ENCODE measurements at places on chromosomes 6 and 20. TPM values are rescaled to one million over a fixed set of nuclear protein-coding genes. Genes with fewer than 3 reads are reported as not detected.
A peak's percentile ranks its signal among the peaks of the same experiment; 100 is the strongest.

DNA sequence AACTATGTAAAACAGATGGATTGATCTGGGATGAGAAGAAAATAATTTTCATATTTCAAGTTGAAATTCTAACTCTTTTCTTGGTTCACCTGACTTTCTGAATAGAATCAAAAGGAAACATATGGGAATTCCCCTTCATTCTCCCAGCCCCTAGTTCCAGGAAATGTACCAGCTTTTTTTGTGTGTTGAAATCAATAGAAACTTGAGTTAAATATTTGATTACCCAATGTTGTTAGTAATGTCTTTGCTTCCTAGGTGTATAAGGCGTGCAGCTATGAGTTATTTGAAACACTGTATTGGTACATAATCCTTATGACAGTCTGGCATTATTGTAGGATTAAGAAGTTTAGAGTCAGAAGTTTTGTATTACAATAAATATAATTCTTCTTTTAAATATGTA, 21.5 kb downstream of the VNN2 start:
- no peak for DNase-seq

- no peak for DNase-seq
Observed at GRCh38 chr6:439641-440167, 48.2 kb downstream of the IRF4 start.

Gene TAP2
- total RNA-seq = 17.3 TPM

Gene AFG1L
- total RNA-seq = 22.5 TPM

- no peak for DNase-seq
Observed at GRCh38 chr6:170444056-170444591, 109.0 kb downstream of the PSMB1 start.

DNA sequence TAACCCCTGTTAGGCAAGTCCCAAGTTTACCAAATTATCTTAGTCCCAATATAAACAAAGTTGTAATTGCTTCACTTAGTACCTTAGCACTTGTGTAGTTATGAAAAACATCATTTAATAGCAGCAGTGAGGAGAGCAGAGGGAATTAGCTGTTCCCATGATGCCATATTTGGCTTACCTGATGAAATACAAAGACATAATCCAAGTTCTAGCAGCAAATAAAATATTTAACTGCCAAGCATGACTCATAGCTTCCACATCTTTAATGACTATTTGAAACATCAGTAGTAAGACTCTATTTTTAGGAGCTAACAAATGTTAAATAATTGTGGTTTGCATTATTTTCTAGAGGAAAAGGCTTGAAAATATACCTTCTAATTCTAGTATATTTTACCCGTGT, 94.0 kb upstream of the MCHR2 start:
- DNase-seq = no peak

DNA sequence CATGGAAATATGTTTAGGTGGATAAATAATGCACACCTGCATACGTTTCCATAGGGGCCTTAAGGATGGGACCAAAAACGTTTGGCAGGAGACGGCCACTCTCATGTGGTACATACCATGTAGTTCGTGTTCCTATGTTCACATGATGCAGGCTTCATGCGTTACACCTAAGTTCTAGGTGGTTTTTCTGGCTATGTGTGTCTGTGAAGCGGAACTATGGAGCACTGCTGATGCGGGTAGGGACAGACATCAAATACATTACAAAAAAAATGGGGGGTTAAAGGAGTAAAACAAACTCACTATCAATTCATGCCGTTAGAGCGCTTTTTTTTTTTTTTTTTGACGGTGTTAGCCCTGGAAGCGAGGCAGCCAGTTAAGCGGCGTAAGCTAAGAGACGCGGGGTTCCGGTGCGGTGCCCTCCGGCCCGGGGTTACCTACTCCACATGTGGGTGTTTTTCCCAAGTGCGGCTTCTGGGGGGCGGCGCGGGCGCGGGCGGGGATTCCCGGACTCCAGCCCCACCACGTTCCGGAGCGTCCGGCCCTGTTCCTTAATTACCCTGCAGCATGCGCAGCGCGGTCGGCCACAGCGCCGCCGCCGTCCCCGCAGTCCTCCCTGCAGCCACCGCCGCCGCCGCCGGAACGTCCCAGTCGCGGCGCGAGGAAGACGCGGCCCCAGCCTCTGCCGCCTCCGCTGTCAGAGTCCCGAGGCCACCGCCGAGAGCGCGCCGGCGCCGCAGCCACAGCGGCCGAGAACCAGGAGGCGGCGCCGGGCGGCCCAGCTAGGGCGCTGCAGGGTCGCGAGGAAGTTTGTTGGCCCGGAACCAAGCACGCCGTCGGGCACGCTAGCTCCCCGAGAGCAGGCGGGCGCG, 648 bp downstream of the COL19A1 start:
- peak; percentile 54 for DNase-seq

Gene IMPG1
- total RNA-seq = not detected

GRCh38 chr6:56660381-56660730, 17.7 kb upstream of the DST start:
- no peak for DNase-seq
